ENCODE measurements at places on chromosomes 7 and 10.

GRCh38 chr7:17921857-17922416 is 18.4 kb downstream of the SNX13 start:
- DNase-seq = no peak

DNA sequence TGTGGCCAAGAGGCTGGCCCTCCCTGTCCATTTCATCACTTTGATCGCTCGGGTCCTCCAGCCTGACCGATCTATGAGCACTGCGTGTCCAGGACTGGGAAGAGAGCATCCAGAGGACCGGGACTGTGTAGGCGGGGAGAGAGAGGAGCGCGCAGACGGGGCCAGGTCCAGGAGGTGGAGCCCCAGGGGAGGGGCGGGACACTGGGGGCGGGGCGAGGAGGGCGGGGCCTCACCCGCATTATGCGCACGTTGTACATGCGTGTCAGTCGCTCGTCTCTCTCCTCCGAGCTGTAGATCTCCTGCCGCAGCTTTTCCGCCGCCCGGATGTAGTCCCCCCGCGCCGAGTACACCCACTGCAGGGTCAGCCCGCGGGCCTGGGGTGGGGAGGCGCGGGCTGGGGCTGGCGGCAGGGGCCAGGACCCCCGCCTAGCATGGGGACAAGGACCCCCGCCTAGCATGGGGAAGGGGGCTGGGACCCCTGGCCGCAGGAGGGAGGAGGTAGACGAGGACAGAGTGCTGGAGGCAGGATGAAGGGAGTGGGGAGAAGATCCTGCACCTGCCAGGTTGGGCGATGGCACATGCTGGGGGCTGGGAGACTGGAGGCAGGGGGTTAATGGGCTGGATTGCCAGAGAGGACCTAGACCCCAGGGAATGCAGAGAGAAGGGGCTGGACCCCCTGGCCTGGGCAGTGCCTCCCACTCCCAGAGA is 14.3 kb downstream of the MOSPD3 start:
- DNase-seq = peak; percentile 94

- DNase-seq = no peak
Observed at GRCh38 chr7:84647797-84648757, 453.5 kb upstream of the SEMA3A start.

GRCh38 chr7:159139202-159139601 is 5.5 kb downstream of the VIPR2 start:
- peak; percentile 12 for DNase-seq

DNA sequence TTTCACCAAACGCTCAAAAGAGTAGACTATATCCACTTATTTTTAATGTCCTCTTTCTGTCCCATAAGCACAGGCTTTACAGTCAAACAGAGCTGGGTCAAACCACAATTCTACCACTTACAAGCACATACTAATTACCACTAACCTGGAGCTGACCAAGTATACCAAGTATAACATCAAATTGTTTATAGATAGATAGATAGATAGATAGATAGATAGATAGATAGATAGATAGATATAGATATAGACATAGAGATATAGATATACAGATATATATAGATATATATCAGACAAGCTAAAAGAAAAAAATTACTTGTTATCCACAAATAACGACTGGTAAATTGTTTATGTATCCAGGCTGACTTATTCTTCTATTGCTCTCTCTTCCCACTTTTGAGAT is 52.5 kb upstream of the SPOCK2 start:
- DNase-seq = no peak

DNA sequence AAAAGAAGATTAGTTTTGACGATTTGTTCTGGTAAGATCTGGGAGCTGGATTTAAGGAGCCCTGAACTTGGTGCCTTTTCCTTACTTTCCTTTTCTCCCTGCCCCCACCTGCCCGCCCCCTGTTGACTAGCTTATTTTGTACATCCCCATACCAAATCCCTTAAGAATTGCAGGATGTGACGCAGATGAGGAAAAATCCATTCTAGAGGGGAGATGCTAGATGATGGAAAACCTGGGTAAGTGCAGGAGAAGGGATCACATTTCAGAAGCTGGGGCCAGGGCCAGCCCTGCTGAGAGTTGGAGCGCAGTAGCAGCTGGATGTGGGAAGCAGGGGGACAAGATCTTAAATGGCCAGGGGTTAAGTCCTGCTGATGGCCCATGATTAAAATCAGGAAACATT is 93.9 kb downstream of the CCDC3 start:
- DNase-seq = no peak

- DNase-seq = no peak
Observed at GRCh38 chr7:141317033-141317585, 234.1 kb upstream of the AGK start.

DNA sequence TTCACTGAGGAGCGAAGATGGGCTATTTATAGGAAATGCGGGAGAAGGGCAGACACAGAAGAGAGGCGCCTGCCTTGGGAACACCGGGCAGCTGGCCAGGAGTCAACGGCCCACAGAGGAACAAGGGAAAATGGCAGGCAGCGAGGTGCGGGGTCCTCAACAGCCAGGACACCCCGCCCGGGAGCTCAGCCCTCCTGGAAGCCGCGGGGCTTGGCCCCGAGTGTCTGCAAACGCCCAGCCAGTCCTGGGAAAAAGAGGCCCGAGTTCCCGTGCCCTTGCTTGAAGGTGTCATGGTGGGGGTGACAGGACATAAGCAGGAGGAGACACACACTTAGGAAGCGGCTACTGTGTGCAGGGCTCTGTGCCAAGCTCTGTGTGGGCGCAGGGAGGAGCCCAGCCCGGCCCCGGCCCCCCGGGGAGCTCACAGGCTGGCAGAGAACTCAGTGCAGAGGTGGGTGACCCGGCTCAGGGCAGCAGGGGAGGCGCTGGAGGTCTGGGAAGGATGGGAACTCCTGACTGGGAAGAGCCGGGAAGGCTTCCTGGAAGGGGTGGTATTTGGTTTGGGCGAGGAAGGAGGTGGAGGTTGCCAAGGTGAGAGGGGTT is 79.9 kb downstream of the ELFN1 start:
- no peak for DNase-seq

- no peak for DNase-seq
Observed at GRCh38 chr7:156600496-156600895, 40.1 kb upstream of the RNF32 start.

DNA sequence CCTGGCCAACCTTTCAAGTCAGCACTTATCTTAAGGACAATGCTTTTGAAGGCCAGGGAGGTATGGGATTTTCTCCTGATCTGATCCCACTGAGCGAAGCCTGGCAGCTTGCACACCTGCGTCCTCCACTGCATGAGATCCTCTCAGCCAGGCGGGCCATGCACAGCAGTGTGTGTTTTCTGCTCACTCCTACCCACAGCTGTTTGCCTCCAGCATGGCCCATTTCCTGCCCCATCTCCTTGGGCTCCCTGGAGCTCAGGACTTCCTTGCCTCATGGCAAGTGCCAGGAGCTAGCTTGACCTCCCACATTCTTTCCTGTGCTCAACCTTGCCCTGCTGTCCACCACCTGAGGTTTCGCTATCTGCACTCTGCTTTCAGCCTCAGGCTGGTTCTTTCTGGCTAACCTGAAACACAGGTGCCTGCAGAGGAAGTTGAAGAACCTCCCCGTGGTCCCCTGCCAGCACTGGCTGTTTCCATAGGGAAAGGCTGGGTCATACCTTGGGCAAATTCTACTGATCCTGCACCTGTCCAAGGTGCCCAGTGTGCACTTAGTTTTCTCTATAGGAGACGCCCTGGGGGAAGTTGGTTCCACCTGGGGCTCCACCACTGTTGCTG is 43.9 kb upstream of the EEPD1 start:
- DNase-seq = no peak

- DNase-seq = no peak
Observed at GRCh38 chr10:3173171-3173878, 743 bp upstream of the PITRM1 start.

DNA sequence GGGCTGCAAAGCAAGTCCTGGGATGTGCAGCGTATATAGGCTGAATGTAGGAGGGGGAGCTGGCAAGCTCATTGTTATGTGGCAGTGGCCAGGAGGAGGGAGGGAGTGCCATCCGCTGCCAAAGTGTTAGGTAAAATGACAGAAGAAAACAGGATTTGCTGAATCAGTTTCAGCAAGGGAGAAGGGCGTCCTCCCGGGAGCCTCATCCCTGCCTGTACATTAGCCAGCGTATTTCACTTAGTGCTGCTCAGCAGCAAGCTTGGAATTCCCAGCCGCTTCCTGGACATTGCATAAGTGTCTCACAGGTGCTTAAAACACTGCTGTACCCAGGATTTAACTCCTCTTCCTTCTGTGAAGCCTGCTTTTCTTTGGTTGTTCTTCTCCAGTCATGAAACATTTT is 2.5 kb downstream of the NIPSNAP2 start:
- no peak for DNase-seq

DNA sequence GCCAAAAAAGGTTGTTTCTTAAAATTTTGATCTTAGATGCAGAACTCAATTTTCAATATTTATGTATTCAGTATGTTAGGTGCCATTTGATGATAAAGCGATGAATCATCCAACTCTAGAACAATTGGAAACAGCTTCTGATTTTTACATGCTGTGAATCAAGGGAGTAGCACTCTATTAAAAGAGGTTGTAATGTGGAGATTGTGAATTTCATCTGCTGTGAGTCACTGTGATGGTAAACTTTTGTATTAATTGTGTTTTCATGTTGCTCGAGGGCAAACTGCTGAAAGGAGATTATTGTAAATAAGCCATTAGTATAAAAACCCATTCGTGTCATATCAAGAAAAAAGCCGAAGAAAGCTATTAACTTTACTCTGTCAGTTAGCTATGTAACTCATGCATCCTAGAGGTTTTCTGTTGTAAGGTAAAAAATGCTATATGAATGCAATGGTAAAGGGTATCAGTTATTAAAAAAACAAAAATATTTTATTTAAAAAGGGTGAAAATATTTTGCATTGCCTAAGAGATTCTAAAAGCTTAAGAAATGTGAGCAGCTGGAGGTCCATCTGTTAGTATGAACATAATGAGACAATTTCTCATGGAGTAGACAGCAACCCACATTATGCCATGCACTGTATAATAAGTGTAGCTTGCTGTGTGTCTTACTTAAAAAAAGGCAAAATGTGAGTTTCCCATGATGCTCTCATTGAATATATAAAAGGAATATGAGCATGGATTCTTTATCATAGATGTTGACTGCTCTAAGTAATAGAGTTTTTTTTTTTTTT is 511.0 kb upstream of the PCDH15 start:
- no peak for DNase-seq

GRCh38 chr10:112738606-112739591 is 211.1 kb upstream of the TCF7L2 start:
- peak; percentile 69 for DNase-seq

- no peak for DNase-seq
Observed at GRCh38 chr10:86348321-86349210, 18.0 kb downstream of the GRID1 start.

- no peak for DNase-seq
Observed at GRCh38 chr7:37149051-37149772, 299.5 kb downstream of the ELMO1 start.

DNA sequence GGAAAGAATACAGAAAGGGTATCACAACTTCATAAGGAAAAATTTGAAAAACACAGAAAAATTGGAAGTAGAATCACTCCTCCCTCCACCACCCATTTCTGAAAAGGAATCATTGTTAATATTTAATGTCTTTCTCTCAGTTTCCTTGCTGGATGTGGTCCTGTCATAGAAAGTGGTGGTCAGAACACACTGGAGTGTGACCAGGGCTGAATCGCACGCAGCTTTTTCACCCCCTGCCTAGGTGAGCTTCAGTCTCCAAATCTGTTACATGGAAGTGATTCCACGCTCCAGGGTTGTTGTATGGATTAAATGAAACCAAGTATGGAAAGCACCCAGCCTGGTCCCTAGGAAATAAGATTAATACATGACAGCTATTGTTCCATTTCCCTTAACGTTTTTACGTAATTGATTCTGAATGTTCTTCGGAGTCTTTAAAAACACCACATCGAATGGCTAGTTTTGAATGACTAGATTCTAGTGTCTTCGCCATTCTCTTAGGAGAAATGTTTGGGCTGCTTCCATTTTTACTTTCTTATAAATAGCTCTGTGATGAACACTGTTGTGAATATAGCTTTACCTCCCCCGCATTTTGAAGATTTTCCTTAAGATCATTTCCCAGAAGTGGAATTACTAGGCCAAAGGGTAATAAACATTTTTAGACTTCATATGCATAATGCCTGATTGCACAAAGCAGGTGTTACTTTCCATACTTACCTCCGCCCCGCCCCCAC is 10.9 kb upstream of the DUSP5 start:
- DNase-seq = no peak

DNA sequence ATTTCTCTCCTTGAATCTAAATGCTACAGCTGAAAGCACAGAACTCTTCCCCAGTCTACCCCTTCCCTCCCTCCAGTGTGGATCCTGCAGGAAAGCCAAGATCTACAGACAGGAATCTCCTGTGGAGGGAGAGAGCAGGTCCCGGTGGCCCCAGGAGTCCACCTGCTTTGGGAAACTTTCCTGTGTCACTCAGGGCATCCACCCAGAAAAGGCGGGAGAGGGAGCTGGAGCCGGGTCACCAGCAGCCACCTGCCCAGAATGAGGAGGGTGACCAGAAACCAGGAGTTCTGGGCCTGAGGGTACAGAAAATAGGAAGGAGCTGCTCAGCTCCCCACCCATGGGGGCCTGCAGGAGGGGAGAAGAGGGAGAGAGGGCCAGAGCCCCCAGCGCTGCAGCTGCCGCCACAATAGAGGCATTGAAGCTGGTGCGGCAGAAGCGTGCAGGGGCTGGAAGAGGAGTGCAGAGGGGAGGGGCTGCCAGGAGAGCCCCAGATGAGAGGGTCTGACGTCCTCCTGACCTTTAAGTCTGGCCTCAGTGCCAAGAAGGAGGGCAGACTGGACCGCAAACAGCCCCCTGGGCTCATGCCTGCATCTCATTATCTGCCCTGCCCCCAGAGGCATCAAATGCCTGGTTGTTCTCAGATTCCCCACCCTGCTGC is 56.3 kb upstream of the TMEM72 start:
- peak; percentile 53 for DNase-seq

DNA sequence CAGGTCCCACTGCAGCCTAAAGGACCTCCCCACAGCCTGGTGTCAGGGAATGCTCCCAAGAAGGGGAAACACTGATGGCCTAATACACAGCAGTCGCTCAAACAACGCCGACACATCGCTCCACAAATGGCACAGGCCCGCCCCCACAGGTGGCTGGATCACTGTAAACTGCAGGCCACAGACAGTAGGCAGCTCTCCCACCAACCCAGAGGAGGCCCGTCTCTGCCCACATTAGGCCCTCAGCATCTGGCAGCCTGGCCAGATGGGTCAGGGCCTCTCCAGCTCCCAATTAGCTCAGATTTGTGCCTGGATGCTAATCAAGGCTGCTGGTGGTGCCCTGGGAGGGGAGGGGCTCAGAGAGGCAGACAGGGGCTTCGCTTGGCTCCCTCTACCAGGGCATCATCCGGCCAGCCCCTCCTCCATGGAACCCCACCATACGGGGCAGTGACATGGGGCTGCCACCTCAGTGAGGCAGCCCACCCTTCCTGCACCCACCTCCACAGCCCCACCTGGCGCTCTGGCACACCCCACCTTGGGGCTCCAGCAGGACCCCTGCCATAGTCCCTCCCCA is 42.7 kb downstream of the CAMK2B start:
- no peak for DNase-seq

All from islet precursor cell (in vitro differentiated cells).